ENCODE measurements at places on chromosomes 2 and 18.
A peak's percentile ranks its signal among the peaks of the same experiment; 100 is the strongest.

- no peak for DNase-seq
Measured at GRCh38 chr2:172836827-172837226, 101.2 kb downstream of the RAPGEF4 start.

GRCh38 chr2:112020561-112020960 is 34.5 kb upstream of the TMEM87B start:
- DNase-seq, result no peak

- no peak for DNase-seq
Measured at GRCh38 chr2:95349568-95350322, 52.6 kb downstream of the KCNIP3 start.

- no peak for DNase-seq
Measured at GRCh38 chr2:23312996-23313606, 71.9 kb upstream of the KLHL29 start.

DNA sequence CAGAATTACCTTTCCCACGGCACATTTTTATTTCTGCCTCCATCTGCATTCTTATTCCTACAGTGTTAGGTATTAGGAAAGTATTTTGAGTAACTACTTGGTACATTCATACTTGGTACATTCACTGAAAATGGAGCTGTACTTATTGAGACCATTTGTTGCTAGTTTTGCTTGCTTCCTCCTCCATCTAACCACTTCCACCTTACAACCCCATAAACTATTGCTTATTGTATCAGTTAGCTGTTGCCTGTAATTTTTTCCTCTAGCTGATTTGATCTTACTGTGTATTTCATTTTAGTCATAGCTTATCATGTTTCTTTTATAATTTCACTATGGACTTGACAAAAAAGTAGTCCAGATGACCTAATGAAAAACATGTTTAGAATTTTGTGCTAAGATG is 50.7 kb downstream of the AFTPH start:
- DNase-seq, result no peak

GRCh38 chr2:172467382-172467781 is 40.0 kb downstream of the ITGA6 start:
- no peak for DNase-seq

DNA sequence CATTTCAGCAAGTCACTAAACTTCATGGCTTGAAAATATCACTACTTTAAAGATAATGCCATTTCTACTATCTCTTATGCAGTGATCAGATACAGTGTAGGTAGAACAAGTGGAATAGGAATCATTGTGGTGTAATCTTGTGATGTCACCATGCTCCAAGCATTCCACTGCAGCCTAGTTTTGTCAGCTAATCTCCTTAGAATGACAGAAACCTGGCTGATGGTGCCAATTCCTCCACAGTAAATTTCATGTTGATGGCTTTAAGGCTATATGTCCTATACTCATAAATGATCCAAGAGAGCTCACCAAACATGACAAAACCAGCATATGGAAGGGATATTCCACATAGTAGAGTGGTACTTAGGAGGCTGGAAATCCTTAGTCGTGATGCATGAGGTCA is 184.9 kb downstream of the PDE1A start:
- no peak for DNase-seq

DNA sequence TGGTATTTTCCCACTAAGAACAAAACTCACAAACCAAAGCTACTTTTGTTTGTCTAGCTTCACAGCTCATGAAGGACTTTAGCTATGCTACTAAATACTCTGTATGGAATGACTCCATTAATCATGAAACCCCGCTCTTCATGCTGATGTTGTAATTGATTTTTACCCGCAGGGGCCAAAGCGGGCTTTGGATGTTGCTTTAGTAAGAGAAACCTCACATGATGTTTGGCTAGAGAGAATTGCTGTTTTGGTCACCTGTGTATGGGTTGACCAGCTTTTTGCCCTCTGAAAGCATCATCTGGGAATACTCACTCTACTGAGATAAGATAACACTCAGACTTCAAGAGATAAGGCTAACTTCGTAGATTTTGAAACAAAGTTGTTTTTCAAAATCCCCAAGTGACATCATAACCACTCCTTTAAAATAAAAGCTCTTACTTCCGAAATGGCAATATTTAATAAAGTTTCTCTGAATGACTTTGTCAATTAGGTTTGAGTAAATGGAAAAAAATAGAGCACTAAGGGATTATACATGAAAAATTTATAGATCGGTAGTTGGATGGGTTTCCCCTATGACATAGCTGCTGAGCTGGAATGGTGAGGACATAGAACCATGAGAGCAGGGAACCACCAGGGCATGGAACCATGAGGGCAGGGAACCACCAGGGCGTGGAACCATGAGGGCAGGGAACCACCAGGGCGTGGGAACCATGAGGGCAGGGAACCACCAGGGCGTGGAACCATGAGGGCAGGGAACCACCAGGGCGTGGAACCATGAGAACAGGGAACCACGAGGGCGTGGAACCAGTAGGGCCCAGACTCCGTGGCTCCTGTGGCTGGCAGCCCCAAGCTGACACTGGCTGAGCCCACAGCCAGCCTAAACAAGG is 31.9 kb downstream of the ACKR3 start:
- no peak for DNase-seq

- DNase-seq, result no peak
Measured at GRCh38 chr2:105796131-105796638, 51.5 kb downstream of the NCK2 start.

DNA sequence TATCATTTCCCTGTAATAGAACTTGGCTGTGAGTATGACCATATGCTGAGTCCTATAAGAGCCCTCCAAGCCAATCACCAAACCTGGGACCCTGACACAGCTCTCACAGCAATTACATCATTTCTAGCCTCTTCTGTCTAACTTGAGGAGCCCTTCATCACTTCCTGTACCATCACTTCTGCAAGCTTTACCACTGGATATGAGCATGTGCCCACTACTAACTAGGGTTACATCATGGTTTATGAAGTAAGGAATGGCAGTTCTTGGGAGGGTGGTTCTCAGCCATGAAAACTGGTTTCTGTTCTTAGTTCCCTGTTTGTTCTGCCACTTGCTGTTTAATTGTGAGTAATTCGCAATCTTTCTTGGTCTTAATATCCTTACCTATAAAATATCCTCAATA is 31.0 kb upstream of the EPB41L3 start:
- DNase-seq, result no peak

DNA sequence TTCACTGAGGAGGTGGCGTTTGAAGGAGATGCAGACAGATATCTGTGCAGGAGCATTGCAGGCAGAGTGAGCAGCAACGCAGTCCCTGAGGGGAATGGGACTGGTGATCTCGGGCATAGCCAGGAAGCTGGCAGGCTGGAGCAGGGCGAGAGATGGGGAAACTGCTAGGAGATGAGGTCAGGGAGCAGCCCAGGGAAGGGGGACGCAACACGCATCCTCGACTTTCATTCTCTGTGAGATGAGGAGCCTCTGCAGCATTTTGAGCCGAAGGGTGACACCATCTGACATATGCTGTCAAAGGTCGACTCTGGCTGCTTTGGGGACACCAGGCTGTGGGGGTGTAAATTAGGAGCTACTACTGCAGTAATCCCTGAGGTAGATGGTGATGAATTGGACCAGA is 4.3 kb upstream of the CHRNA1 start:
- DNase-seq, result no peak

DNA sequence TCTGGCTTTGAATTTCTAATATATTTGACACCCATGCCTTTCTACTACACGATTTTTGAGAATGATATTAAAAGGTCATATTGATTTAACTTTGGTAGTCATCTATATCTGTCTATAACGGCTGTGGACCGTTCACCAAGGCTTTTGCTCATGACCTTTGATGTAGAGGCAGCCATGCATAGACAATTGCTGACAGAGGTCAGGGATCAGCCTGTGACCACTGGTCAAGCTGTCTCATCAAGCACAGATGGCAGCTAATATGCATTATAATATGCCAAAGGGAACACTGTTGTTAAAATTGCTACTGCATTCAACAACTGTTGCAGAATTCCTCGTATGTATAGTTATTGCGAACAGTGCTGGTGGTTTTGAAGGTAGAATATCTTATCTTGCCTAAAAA is 323.9 kb upstream of the DSEL start:
- DNase-seq, result no peak

GRCh38 chr2:100960688-100961087 is 41.4 kb upstream of the RPL31 start:
- DNase-seq, result no peak

- DNase-seq, result no peak
Measured at GRCh38 chr18:79423211-79424007, 27.7 kb downstream of the NFATC1 start.

DNA sequence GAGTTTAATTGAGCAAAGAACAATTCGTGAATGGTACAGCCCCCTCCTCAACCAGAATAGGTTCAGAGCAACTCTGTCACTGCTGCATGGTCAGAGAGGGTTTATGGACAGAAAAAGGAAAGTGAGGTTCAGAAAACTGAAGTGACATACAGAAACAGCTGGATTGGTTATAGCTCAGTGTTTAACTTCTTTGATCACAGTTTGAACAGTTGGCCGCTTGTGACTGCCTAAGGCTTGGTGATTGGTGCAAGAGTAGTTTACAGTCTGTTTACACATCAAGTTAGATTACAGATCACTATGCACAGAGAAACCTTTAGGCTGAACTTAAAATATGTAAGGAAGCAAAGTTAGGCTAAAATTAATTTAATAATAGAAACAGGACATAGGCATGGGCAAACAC is 459.2 kb downstream of the KCNJ3 start:
- no peak for DNase-seq

DNA sequence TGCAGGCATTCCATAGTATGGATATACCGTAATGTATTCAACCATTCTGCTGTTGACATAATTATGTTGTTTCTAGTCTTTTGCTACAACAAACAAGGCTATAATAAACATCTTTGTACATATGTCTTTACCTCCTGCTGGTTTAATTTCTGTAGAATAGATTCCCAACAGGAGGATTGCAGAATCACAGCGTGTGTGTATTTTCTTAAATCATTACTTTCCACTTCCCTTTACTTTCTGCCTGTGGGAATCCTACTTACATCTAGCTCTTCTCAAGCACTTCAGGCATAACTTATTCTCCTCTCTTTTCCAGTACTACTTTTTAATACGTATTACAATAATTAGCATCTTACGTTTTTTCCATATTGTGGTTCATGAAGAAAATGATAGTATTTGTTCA is 13.0 kb upstream of the RIOK3 start:
- DNase-seq, result no peak

GRCh38 chr2:64288321-64289193 is 144.3 kb upstream of the PELI1 start:
- DNase-seq, result no peak

DNA sequence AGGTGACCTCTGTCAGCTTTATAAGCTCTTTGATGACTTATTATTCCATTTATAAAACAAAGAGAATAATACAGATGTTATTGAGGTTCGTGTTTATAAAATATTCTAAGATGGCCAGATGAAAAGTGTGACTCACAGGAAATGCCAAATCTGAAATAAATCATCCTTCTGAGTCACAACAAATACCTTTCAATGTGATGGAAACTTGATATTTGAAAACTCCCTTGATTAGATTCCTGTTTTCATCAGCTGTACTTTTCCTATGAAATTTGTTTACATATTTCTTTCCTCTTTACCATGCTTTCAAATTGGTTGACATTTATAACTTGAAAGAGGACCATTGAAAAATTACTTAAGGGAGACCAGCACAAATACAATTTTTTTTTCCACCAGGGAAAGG is 30.6 kb upstream of the PPP1R1C start:
- DNase-seq, result peak; percentile 76

DNA sequence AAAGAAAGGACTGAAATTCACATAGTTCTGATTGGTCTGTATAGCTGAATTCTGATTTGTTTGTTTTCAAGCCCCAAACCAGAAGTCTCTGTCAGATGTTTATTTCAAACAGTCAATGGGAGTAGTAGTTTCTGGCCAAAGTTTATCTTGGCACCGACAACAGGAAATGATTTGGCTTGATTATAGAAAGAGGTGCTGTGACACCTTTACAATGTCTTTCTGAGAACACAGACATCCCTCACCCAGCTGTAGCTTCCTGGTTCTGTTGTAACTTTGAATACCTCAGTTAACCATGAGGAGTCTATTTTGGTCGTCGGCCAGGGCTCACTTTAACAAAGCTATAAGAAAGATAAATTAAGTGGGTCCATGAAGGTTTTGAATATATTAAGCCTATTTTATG is 545.0 kb upstream of the ZNF804A start:
- no peak for DNase-seq

DNA sequence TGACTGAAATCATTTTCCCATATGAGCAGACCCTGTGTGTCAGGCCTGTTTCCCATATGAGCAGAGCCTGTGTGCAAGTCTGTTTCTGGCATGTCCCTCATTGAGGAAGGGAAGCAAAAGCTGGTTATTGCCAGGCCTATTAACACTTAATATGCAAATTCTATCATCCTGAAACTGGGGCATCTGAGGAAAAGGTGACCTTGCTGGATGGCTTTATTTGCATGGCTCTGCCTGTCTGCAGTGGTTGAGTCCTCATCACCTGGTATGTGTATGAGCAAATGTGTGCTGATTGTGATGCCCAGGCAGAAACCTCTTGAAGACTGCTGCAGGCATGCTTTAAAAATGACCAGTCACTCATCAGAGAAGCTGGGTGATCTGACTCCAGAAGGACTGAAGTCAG is 31.2 kb downstream of the EIF4E2 start:
- DNase-seq, result no peak

All from LHCN-M2 (cell line).